Stimulated activated CD8-positive, alpha-beta memory T cell treated with anti-CD3 and anti-CD28 coated beads, Interleukin-7, amount 100 ng/mL, for 48 hours (primary cell): ENCODE measurements at places on chromosomes 3 and 15.

DNA sequence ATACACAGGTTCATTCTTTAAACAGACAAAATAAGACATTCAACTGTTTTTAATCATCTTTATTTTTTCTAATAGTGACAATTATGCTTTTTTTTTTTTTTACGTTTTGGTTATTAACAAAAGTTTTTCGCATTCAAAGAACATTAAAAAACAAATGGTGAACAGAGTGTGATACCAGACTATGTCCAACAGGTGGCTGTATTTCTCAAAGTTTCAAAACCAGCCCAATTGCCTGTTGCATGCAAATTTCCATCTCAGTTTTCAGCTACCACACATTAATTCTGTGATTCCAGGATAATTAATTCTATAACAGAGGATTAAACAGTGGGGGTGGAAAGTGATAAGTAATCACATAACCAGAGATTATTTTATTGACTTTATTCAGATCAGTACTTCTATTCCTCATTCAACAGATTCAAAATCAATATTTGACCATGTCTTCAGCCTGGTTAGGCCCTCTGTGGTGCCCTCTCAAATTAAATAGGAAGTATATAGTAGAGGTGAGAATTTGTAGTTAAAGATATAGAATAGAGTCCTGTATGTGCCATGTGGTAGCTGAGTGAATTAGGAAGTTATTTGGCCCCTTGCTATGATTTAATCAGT is 122.2 kb upstream of the DCBLD2 start:
- no peak for DNase-seq

DNA sequence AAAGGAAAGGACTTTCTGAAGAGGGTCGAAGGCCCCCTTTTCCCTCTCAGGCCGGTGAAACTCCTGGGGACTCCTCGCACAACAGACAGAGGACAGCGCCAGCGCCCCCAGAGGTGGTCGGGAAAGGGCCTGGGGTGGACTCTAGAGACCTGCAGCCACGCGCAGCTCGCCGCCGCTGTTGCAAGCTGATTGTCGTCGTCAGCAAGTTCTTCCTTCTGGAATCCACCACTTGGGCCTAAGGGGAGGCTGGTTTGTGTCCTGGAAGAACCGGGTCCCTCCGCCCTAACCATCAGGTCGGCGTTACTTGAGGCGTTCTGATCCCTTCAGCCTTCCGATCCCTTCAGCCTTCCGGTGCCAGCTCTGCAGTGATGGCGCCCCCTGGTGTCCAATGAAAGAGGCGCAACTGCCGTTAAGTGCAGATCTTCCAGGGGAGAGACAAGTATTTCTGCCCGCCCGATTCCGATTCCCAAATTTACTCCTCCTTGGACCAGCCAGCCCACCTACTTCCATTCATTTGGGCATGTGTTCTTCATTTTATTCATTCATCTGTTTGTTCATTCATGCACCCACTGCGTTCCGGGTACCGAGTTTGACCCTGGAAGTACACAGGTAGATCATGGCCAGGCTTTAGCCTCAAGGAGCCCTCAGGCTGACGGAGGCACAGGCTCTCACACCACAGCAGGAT is 77.2 kb upstream of the SLC6A11 start:
- peak; percentile 33 for DNase-seq

DNA sequence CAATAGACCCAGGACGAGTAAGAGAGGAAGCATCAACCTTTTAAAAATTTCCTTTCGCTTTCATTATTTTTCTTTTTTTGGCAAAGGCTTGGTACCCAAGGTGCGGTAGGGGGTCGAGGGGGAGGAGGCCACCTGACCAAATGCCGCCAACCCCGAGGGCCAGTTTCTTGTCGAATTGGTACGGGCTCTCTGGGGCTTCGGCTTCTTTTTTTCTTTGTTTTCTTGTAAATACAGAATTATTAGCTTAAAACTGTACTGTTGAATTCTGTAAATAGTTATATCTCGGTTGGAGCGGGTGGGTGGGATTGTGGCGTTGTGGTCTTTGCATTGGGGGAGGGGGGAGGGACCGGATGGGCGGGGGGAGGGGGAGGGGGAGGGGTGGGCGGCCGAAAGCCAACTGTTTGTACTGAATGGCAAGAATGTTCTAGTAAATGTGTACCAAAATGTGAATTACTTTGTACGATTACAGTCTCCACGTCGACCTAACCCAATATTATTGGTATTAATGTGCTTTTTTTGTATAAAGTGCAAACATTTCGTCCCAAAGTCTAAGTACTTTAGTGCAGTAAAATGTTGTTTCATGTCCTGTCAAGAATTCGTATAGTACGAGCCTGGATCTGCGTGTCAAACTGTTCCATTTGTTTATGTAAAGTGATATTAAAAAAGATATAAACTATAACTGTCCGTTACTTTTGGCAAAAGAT is 4.7 kb downstream of the ZIC1 start:
- no peak for DNase-seq

DNA sequence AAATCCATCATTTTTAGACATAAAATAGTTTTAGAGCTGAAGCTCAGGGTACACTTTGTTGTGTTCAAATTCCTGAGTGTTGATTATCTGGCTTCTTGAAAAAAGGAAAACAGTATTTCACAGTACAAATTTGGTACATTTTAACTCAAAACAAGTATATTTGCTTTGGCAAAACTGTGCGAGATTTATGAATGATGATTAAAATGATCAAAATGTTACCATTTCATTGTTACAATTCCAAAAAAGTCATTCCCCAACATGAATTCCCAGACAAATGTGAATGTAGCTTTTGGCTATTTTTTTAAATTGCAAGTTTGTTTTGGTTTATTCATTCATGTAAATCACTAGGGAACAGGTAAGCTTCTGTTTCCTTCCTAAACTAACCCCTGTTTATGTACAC is 347.4 kb upstream of the DCBLD2 start:
- no peak for DNase-seq

DNA sequence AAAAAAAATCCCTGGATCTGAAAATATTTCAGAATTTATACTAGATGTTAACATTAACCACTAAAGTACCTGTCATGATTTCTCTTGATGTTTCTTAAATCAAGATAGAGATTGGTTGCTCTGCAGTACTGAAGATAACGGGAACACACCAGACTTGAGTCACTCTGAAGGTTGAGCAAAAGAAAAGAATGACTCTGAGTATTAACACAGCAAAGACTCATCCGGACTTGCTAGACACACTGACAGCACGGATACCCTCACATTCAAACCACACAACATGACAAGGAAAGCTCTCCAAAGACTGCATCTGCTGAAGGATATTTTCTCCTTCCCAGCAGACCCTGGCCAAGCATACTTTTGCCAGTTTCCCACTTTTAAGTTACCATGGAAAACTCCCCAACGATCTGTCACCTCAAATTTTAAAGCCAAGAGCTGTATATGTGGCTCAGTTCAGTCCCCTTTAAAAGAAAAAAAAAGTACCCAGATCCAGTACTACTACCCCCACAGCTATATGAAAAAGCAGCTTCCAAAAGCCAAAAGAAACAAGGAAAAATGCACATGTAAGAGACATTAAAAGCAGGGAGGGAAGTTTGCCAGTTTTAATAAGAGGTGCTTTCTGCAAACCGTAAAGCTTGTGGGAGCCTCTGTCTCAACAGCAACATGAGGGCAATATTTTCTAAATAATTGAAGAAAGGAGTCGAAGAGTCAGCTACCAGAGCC is 8.3 kb downstream of the EOGT start:
- no peak for DNase-seq

GRCh38 chr15:101133181-101133460 is 118.7 kb downstream of the CHSY1 start:
- no peak for DNase-seq

- DNase-seq, result no peak
Measured at GRCh38 chr15:87300146-87300545, 956.4 kb downstream of the NTRK3 start.

GRCh38 chr3:102195198-102195948 is 239.4 kb upstream of the ZPLD1 start:
- DNase-seq, result no peak

- DNase-seq, result no peak
Measured at GRCh38 chr15:82942691-82943090, 9.8 kb downstream of the HOMER2 start.

GRCh38 chr3:101532783-101533602 is 20.0 kb upstream of the SENP7 start:
- no peak for DNase-seq

DNA sequence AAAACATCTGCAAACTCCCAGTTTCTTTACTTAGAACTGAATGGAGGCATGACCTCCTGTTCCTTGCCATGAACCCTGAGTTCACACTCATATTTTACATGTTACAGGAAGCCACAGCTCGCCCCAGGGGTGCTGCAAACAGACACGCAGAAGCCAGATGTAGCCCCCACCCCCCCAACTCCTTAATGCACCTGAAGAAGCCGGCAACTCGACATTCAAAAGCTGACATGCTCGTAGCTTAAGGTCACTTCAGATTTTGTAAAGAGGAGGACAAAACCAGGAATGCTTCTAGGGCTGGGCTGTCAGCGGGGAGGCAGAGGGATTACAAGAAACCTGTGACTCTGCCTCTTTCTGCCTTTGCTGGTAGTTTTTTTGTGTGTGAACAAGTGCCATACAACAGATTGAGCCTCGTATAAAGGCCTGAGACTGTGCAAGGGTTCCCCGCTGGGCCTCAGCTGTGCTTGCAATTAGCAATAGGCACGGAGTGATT is 42.0 kb upstream of the FEZF2 start:
- DNase-seq, result no peak

- no peak for DNase-seq
Measured at GRCh38 chr15:99704444-99704838, 28.8 kb downstream of the LYSMD4 start.

GRCh38 chr3:120652281-120652680 is 29.8 kb downstream of the HGD start:
- no peak for DNase-seq

- no peak for DNase-seq
Measured at GRCh38 chr3:6249679-6250078, 611.2 kb upstream of the GRM7 start.

- no peak for DNase-seq
Measured at GRCh38 chr3:113222451-113223086, 11.2 kb downstream of the BOC start.

- no peak for DNase-seq
Measured at GRCh38 chr3:73827204-73827603, 202.5 kb upstream of the PDZRN3 start.

DNA sequence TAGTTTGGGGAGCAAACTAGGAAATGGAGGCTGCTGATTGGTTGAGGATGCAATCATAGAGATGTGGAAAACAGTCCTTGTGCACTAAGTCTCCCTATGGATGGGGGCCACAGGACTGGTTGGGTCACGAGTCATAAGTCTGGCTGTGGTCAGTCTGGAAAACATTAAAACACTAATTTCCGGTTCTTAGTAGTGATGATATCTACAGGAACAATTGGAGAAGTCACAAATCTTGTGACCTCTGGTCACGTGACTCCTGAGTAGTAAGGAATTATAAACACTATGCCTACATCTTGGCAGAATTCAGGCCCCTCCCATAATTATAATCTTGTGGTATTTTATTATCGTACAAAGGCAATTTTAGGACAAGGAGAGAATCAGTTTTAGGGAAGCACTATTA is 317.3 kb upstream of the ARPP21 start:
- DNase-seq, result no peak

DNA sequence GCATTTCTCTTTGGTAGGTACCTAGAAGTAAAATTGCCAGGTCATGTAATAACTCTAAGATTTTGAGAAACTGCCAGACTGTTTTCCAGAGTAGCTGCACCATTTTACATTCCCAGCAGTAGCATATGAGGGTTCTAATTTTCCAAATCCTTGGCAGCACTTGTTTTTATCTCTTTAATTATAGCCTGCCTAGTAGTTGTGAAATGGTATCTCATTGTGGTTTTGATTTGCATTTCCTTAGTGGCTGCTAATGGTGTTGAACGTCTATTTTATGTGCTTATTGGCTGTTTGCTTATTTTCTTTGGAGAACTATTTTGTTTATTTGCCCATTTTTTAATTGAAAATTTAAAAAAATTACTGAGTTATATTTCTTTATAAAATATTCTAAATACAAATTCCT is 117.9 kb downstream of the TCF12 start:
- no peak for DNase-seq

DNA sequence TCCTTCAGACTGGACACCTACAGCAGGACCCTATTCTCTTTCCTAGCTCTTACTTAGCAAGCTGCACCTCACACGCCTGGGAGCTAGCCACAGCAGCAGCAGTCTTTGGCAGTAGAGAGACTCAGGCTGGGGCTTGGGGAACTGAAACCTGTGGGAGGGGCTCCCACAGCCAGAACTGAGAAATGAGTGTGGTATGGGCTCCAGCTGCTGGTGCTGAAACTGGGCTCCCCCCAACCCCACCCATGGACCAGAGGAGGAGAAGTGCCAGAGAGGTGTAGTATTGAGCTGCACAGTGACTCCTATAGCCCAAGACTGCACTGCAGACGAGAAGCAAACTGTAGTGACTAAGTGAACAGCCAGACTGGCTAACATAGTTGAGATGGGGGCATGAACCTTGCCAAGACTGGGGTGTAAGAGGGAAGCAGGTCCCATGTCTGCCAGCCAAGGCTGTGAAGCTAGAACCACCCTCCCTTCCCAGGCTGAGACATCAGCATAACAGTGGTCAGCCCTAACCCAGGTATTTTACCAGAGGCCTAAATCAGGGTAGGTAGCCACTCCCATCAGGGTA is 62.5 kb downstream of the MYO5A start:
- peak; percentile 49 for DNase-seq

DNA sequence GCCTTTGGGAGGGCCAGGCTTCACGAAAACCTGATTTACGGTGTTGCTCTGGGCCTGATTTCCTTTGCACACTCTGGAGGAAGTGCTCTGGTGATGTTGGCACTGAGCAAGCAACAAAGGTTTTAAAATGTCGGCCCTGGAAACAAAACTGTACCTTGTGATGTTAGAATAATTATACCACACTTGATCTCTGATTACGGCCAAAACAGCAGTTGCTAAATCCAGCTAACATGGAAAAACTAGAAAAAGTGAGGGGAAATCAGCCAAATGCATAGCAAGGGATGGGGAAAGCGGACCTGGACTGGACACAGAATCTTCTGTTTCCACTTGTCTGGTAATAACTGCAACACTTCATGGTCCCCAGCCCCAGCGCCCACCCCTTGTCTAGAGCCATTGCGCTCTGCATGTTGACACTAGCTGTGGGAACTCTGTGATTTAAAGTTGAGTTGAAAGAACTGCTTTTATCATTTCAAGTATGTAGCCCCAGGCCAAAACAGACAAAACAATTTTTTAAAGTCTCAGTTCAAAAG is 120.1 kb downstream of the VGLL4 start:
- no peak for DNase-seq

- DNase-seq, result no peak
Measured at GRCh38 chr15:78177447-78177873, 28.3 kb downstream of the IDH3A start.

DNA sequence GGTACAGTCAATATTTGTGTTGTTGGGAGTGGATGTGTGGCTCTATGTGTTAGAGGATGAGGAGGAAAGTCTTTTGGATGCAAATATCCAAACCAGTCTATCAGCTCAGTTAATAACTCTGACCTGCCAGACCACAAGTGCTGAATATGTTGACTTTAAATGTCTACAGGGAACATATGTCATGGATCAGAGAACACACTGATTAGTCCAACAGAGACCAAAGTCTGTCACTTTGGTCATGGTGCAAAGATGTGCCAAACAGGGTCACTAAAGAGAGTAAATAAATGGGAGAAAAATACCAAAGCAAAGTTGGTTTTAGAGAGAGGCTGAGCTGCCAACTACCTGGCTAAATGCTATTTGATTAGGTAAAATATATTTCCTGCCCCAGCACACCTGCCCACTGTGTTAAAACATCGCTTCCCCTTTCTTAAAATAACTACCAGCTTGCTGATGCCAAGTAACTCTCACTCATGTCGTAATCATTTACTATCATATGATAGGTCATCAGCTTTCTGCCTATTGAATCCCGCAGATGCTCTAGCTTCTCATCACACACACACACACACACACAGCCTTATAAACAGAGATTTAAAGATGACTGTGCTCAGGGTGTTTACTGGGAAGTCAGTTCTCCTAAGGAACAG is 173.3 kb downstream of the PDZRN3 start:
- no peak for DNase-seq
